ENCODE measurements at places on chromosomes 1 and 21. TPM values are rescaled to one million over a fixed set of nuclear protein-coding genes. Genes with fewer than 3 reads are reported as not detected.

GRCh38 chr1:192260076-192260475 is 56.7 kb upstream of the RGS21 start:
- no peaks in the 10 kb centered on the region for H3K4me1 ChIP-seq
- H3K4me3 ChIP-seq = no peak overlapping the region
- H3K27me3 ChIP-seq = no peaks in the 10 kb centered on the region
- DNase-seq = no peak
- no peaks in the 10 kb centered on the region for H3K36me3 ChIP-seq

DNA sequence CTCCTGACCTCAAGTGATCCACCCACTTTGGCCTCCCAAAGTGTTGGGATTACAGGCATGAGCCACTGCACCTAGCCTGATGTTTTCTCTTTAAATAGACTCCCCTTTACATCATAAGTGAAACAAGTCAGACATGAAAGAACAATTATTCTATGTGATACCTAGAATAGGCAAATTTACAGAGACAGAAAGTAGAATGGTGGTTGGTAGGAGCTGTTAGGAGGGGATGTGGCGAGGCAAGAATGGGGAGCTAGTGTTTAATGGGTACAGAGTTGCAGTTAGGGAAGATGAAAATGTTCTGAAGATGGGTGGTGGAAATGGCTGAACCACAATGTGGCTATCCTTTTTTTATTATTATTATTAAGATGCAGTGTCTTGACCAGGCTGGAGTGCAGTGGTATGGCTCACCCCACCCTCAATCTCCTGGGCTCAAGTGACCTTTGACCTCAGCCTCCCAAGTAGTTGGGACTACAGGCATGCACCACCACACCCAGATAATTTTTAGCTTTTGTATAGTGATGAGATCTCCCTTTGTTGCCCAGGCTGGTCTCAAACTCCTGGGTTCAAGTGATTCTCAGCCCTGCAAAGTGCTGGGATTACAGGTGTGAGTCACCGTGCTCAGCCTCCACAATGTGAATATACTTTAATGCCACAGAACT is 28.4 kb downstream of the ELF3 start:
- no peak overlapping the region for H3K4me3 ChIP-seq
- no peak for DNase-seq
- peaks cover 8% of the 10 kb centered on the region for H3K4me1 ChIP-seq

DNA sequence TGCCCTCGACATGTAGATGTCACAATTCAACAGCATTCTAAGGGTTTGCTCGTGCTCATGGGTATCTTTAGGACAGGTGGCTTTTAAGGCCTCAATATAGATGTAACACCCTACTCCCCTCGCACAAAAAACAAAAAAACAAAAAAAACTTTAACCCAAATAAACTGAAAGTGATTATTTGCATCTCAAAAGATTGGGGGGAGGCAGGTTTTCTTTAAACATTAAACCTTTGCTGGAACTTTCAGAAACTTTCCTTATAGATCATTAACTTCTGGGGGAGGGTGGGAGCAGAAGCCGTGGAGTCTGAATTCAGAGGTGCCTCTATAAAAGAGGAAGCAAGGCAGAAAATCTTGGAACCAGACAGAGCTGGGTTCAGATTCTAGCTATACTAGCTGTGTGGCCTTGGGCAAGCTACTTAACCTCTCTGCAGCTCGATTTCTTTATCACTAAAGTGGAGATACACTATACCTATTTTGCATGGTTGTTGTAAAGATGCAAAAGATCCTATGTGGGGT is 3.2 kb upstream of the KIAA1614 start:
- peaks cover 6% of the 10 kb centered on the region for H3K27me3 ChIP-seq
- no peaks in the 10 kb centered on the region for H3K36me3 ChIP-seq
- H3K4me1 ChIP-seq = peaks cover 14% of the 10 kb centered on the region
- no peak for DNase-seq
- no peak overlapping the region for H3K27ac ChIP-seq

GRCh38 chr1:203508463-203509073 is 14.6 kb downstream of the OPTC start:
- H3K27ac ChIP-seq = peak overlapping the region; percentile 55
- no peaks in the 10 kb centered on the region for H3K36me3 ChIP-seq
- no peak overlapping the region for H3K4me3 ChIP-seq
- H3K4me1 ChIP-seq = peaks cover 31% of the 10 kb centered on the region
- DNase-seq = no peak

DNA sequence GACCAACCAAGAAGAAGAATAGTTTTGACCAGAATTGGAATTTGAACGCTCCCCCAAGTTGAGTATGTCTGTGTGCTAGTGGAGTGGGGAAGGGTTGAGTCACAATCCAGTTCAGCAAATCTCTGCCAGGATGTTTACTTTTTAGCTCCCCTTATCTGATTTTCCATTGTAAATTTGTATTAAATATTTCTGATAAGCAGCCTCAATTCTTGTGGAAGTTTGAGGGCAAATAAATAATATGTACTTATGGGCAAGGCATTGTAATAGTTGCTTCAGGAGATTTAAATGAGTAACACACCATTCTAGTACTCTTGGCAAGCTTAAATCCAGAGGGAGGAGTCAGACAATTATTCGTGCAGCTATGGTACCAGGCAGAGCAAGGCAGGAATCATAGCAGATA is 14.4 kb downstream of the CXADR start:
- H3K27me3 ChIP-seq = no peaks in the 10 kb centered on the region
- no peak overlapping the region for H3K27ac ChIP-seq
- no peak overlapping the region for H3K4me3 ChIP-seq

DNA sequence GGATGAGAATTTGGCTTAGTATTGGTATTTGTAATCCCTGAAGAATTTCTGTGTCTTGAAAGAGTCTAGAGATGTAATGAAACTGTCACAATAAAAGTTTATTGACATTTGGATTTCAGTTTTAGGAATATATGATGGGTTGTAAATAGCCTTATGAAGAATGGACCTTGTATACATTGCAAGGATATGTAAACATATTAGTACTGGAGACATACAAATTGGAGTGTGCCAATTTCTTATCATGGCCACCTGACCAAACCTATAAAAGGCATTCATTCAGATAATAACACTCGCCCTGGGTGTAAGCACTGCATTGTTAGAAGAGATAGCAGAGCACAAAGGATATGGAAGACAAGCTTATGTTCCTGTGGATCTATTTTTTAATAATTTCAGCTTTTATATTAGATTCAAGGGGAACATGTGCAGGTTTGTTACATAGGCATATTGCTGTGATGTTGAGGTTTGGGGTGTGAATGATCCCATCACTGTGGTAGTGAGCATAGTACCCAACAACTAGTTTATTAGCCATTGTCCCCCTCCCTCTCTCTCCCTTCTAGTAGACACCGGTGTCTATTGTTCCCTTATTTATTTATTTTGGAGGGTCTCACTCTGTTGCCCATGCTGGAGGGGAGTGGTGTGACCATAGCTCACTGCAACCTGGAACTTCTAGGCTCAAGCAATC is 8.6 kb downstream of the S1PR1 start:
- no peaks in the 10 kb centered on the region for H3K27me3 ChIP-seq
- H3K4me1 ChIP-seq = no peaks in the 10 kb centered on the region
- H3K36me3 ChIP-seq = no peaks in the 10 kb centered on the region
- H3K4me3 ChIP-seq = no peak overlapping the region
- no peak overlapping the region for H3K27ac ChIP-seq

DNA sequence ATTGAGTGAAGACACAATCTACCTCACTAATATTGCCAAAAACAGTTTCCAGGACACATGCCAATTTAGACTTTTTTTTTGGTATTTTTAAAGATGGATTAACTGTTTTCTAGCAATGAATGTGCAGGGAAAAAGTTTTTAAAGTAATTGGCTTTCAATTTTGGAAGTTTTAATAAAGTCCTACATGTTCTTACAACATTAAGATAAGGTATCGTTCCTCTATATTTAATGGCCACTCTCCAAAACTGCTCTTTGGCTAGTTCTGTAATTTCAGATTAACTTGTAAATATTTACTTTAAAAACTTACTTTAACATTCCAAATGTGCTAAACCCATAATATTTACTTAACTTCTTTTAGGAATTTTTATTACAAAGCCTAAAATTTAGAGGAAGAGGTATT is 1332.2 kb upstream of the PRMT6 start:
- no peaks in the 10 kb centered on the region for H3K4me1 ChIP-seq
- H3K36me3 ChIP-seq = no peaks in the 10 kb centered on the region
- no peak overlapping the region for H3K27ac ChIP-seq
- no peak for DNase-seq
- peaks cover 2% of the 10 kb centered on the region for H3K27me3 ChIP-seq
- H3K4me3 ChIP-seq = no peak overlapping the region

DNA sequence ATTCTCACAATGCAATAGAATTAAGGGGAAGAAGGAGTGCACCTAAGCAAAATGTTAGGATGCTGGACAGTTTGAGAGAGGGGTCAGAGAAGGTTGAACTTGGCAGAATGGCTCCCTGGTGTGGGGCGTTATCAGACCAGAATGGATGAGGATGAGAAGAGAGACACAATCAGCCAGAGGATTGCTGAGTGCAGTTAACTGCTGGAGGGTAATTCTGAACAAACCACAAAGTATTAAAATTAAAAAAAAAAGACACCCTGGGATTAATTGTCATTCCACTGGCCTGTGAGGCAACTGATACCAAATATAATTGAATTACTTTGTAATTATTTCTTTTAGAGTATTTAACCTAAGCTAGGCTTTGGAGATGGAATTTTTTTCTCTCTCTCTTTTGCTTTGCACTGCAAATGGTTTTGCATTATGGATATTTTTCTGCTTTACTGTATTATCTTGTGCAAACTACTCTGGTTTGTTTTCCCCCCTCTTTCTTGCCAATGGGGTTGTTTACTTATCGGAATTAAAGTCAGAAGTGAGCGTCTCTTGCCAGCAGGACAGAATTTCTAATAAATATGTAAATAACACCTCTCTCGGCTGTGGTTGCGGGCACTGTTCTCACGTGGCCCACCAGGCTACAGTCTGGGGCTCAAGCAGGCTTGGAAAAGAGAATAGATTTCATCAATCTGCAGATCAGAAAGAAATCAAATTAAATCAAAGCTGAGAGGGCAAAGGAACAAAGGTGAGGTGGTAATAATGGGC is 572.9 kb upstream of the CAMK1G start:
- no peak overlapping the region for H3K4me3 ChIP-seq
- H3K27ac ChIP-seq = no peak overlapping the region
- no peaks in the 10 kb centered on the region for H3K4me1 ChIP-seq
- no peaks in the 10 kb centered on the region for H3K27me3 ChIP-seq

DNA sequence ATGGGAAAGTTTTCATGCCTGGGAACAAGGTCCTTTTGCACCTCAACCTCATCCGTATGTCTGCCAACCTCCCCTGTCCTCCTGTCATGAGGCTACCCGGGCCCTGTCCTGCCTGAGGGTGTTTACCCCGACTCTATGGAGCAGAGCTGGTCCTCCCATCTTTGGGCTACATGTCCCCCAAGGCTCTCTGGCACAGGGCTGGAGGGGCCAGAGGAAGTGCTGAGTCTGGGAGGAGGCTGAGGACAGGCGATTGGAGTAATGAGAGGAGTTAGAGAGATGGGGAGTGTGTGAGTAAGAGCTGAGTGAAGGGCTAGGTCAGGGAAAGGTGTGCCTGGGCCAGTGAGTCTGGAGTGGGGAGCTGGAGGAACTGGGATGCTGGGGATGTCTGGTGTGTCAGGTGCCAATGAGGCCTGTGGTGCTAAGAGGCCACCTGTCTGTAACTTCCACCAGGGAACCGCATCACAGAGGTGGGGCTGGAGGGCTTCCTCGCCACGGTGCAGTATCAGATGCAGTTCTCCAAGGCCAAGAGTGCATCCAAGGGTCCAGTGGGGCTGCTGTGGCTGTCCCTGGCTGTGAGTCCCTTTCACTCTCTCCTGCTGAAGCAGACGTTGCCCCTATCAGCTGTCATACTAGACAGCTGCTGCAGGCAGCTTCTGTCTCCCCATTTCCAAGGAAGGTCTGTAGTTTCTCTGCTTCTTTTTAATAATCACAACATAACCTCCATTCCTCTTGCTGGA is 11.7 kb downstream of the LRRC71 start:
- peak overlapping the region; percentile 41 for H3K4me3 ChIP-seq
- H3K36me3 ChIP-seq = peaks cover 5% of the 10 kb centered on the region
- DNase-seq = no peak
- H3K27ac ChIP-seq = peak overlapping the region; percentile 35
- peaks cover 39% of the 10 kb centered on the region for H3K4me1 ChIP-seq

DNA sequence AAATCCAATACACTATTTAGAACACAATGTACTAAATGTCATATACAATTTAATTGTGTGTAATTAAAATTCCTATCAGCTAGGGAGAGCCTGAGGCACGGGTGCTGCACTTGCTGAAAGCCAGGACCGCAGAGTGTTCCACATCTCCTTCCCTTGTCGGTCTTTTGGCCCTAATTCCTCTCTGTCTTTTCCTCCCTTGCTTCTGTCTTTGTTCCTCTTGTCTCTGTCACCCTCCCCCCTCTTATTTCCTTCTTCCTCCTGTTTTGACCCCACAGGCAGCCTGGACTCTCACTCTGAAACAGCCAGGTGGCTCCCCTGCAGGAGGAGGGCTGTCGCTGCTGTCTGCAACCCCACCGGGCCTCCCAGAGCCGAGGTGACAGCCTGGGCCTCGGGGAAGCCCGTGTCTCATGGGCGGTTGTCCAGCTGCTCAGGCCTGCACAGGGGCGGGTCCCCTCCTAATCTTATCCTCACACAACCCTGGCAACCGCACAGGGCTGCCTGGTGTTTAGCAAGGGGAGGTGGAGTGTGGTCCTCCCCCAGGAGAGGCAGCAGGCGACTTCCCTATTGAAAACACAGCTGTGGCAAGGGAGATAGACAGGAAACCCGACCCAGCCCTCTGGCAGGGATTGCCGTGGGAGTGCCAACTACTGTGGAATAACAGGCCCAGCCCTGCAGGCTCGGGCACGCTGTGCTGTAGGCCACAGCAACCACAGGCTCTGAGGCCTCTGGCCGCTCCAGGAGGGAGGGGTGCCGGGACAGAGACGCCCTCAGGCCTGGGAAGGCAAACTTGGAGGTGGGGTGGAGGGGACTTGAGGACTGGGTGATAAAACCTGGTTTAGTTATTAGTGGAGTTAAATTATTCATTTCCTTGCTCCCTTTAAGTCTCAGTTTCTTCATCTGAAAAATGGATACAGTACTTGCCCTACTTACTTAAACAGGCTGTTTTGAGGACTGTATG is 68.8 kb upstream of the WDR26 start:
- peak; percentile 91 for DNase-seq
- peaks cover 21% of the 10 kb centered on the region for H3K27me3 ChIP-seq
- H3K36me3 ChIP-seq = no peaks in the 10 kb centered on the region
- H3K4me3 ChIP-seq = peak overlapping the region; percentile 71
- peak overlapping the region; percentile 99 for H3K27ac ChIP-seq

- H3K27ac ChIP-seq = no peak overlapping the region
- no peak overlapping the region for H3K4me3 ChIP-seq
- no peaks in the 10 kb centered on the region for H3K36me3 ChIP-seq
- H3K27me3 ChIP-seq = no peaks in the 10 kb centered on the region
Measured at GRCh38 chr21:35509001-35509704, 460.1 kb upstream of the RUNX1 start.

Gene LCE3A
- not detected for total RNA-seq

Gene AXDND1
- total RNA-seq = not detected

Gene MPZ
- 16.4 TPM for total RNA-seq
